RCC 7860 (cell line): ENCODE measurements at places on chromosomes 13 and 19.
A peak's percentile ranks its signal among the peaks of the same experiment; 100 is the strongest.

GRCh38 chr19:47998800-47999199 lies 4.4 kb downstream of the ELSPBP1 start:
- DNase-seq, result no peak

- no peak for DNase-seq
Observed at GRCh38 chr13:99500839-99501183, 461 bp upstream of the TM9SF2 start.

GRCh38 chr13:40341501-40341900 lies 324.9 kb downstream of the FOXO1 start:
- DNase-seq, result no peak

GRCh38 chr19:15038294-15038693 lies 11.0 kb upstream of the CASP14 start:
- DNase-seq, result no peak

DNA sequence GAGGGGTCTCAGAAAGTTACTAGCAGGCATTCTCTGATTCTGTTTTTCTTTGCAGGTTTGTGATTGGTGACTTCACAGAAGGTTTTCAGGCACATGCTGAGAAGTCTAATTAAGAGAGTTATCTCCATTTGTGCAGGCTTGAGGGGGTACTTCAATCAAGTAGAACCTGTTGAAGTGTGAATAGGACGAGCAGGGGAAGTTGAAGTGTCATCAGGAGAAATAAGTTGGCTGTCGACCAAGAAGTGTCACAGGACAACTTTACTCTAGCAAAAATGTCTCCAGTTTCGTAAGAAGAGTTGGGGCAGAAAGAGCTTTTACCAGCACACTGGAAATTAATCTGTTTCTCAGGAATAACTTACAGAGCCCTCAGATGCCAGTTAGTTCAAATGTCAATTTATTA lies 576.5 kb upstream of the SLITRK5 start:
- no peak for DNase-seq

- no peak for DNase-seq
Observed at GRCh38 chr13:77339408-77339807, 12.5 kb upstream of the MYCBP2 start.

GRCh38 chr13:30108913-30109237 lies 198.5 kb downstream of the KATNAL1 start:
- no peak for DNase-seq

GRCh38 chr19:19403373-19403901 lies 2.0 kb upstream of the GATAD2A start:
- DNase-seq, result peak; percentile 14

GRCh38 chr19:13228561-13228960 lies 78.3 kb downstream of the IER2 start:
- no peak for DNase-seq

DNA sequence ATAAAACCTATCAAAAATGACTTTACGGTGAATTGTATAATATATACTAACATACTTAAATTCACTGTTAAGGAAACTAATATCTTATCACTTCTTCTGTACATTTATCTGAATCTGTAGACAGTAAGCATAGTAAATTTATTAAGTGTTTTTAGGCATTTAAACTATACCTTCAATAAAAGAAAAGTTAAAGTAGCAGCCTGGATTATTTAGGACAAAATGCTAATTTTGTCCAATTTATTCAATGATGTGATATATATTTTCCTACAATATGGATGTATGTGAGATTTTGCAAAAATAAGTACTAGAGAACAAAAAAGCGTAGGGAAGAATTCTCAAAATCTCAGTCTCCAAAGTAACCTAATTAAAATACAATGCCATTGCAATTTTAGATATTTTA lies 299.9 kb downstream of the GPC5 start:
- no peak for DNase-seq
